Anterior cingulate cortex (tissue), 58 donors: ENCODE measurements at places on chromosomes 7 and 10.

GRCh38 chr10:101857802-101858476 is 14.3 kb upstream of the KCNIP2 start:
- no peak for DNase-seq

DNA sequence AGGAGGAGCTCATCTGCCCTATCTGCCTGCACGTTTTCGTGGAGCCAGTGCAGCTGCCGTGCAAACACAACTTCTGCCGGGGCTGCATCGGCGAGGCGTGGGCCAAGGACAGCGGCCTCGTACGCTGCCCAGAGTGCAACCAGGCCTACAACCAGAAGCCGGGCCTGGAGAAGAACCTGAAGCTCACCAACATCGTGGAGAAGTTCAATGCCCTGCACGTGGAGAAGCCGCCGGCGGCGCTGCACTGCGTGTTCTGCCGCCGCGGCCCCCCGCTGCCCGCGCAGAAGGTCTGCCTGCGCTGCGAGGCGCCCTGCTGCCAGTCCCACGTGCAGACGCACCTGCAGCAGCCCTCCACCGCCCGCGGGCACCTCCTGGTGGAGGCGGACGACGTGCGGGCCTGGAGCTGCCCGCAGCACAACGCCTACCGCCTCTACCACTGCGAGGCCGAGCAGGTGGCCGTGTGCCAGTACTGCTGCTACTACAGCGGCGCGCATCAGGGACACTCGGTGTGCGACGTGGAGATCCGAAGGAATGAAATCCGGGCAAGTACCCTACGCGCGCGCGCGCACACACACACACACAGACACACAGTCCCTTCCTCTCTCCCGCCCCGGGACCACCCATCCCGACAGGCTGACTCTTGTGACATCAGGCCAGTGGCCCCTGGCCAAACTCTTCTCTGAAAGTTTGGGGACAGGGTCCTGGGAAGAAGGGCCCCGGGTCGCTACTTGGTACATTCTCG is 538 bp downstream of the TRIM8 start:
- peak; percentile 82 for DNase-seq

- DNase-seq: no peak
Measured at GRCh38 chr7:24896031-24896501, 83.9 kb downstream of the OSBPL3 start.

DNA sequence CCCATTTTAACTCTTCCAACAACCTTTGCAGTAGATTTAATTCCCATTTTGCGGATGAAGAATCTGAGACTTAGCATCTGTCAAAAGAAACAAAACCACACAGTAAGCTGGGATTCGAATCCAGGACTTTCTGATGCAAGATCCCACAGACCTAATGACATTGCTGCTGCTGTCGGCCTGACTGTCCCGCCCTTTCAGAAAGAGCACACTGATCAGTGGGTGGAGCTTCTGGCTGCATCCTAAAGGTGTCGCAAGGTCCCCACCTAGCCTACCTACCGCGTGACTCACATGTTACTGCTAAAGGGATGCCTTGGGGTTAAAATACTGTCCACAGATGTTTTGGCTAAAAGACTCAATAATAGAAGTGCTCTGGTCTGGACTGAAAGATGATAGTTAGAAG is 134.7 kb downstream of the EMX2 start:
- no peak for DNase-seq

- DNase-seq: no peak
Measured at GRCh38 chr10:103765981-103766380, 89.4 kb downstream of the SH3PXD2A start.

DNA sequence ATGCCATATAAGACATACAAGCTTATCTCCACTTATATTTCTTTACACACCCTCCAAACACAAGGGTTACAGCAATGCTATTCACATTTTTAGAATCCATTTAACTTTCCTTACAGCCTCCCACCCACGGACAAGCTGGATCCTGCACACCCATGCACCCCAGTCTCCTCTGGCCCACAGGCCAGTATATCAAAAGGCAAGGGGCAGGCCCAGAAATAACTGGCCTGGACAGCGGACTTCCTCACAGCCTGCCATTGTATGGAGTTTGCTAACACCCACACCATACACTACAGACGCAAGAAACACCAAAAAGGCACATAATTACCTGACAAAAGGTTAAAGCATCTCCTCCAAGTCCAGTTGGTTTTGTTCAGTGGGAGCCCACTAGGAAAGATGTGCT is 12.0 kb downstream of the HOXA4 start:
- DNase-seq: no peak

- no peak for DNase-seq
Measured at GRCh38 chr10:133100706-133101415, 13.1 kb downstream of the ADGRA1 start.

DNA sequence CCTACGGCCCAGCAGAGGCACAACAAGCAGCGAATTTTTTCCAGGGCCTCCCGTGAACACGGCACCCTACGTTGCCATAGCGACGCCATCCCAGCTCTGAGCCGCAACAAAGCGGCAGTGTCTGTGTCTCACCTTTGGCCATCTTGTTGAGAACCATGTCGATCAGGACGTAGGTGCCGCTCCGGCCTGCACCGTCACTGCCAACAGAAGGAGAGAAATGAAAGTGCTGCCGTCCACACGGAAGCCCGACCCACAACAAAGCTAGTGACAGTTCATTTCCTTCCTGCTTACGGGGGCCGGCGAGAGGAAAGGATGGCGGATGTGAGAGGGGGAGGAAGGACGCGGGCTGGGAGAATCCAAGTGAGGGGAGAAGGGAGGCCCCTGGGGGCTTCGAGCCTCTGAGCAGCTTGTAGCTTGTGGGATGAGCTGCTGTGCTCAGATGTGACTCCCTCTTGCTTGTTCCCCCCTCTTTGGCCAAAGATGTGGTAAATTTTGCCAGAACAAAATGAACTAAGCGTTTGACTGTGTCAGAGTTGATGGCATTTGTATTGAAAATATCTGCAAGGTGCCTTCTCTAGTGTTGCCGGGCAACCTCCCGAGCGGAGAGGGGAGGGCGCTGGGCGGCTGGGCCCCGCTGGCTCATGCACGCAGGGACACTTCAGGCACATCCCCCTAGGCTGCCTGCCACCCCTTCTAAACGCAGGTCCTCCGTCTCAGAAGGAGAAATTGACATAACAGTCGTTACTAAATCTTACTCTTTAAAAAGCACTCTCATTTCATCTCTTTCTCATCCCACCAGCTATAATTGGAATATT is 232.2 kb downstream of the DNAJB6 start:
- no peak for DNase-seq

GRCh38 chr10:131579251-131580071 is 267.9 kb upstream of the TCERG1L start:
- DNase-seq: no peak

- DNase-seq: no peak
Measured at GRCh38 chr10:27713941-27714340, 31.7 kb downstream of the MKX start.

DNA sequence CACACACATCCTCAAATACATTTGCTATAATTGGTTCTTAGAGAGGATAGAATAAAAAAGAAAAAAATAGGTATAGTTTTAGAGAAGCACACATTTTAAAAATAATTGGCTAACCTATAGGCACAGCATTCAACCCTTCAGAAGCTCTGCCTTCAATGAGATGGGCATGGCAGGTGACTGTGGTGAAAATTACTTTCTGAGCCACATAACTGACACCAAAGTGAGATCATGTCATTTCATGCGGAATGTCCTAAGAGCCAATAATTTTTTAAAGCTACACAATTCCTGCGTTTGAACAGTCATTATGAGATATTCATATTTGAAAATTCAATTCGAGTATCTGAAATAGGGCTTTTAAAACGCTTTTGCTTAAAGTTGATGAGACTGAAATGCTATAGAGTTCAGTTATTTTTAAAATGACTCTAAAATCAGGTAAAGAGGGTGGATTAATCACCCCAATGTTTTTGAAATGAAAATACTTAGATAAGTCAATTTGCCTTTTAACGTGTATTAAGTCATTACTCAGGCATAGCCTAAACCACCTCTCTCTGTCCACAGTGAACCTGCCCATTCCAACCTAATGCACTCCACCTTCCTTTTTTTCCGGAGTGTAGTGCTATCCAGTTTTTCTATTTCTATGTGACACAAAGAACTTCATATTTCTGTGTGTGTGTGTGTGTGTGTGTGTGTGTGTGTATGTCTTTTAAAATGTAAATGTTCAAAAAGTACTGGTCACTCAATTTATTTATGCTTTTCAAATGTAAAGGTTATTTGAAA is 6.1 kb downstream of the RELN start:
- no peak for DNase-seq

DNA sequence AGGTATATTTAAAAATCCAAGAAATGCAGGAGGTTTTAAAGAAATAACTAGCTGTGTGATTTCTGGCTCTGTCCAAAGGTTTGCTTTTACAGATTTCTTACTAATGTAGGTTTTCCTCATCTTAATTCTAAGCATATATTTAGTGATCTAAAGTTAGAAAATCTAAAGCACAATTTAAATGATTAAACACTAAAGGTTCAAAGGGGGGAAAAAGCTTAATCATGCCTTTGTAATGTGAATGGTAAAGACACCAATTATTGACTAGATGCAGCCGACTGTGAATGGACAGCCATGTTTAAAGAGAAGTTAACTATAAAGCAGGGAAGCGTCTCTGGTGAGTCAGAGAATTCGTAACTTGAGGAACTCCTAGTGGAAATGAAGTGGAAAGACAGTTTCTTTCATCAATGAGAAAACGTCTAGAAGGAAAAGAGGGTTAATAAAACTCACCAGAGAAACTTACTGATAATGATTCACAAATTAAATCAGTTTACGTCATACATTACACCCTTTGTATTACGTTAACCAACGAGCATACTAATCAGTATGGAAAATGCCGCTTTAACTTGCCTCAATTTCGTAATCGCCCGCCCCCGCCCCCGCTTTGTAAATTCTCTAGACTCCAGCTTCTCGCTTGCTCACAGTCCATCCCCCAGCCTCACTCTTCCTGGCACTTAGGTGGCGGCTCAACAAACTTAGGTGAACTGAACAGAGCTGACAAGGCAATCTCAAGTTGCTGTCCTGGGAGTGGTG is 1.1 kb upstream of the HBP1 start:
- no peak for DNase-seq

GRCh38 chr10:5888351-5888750 is 1.3 kb downstream of the ANKRD16 start:
- DNase-seq: no peak

DNA sequence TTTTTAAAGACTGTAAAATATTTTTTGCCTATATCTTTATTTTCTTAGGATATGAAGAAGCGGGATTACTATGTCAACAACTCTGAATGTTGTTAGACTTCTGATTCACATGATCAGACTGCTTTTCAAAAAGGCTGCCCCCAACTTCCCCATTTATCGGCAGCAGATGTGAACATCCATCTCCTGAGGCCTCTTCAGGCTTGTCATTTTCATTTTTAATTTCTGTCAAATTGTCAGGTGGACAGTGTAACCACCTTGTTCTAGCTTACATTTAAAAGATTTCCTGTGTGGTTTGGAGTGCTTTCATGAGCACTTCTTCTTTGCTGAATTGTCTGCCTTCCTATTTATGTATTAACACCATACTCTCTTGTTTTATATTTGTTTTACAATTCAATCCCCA is 78.8 kb upstream of the GSDME start:
- DNase-seq: no peak

DNA sequence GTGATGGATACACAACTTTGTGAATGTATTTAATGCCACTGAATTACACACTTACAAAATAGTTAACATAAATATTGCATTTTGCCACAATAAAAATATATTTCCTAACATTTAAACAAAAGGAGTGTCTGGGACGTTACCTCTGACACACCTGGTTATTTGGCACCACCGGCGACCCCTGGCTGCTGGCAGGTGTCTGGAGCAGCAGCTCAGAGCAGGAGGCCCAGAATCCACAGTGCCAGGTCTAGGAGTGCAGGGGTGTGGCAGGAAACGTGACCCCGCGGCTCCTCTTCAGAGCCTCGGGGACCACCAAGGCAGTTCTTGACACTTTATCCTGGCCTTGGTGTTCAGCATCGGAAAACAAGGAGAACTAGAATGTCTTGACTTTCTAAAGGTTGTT is 46.3 kb downstream of the MGMT start:
- DNase-seq: no peak

DNA sequence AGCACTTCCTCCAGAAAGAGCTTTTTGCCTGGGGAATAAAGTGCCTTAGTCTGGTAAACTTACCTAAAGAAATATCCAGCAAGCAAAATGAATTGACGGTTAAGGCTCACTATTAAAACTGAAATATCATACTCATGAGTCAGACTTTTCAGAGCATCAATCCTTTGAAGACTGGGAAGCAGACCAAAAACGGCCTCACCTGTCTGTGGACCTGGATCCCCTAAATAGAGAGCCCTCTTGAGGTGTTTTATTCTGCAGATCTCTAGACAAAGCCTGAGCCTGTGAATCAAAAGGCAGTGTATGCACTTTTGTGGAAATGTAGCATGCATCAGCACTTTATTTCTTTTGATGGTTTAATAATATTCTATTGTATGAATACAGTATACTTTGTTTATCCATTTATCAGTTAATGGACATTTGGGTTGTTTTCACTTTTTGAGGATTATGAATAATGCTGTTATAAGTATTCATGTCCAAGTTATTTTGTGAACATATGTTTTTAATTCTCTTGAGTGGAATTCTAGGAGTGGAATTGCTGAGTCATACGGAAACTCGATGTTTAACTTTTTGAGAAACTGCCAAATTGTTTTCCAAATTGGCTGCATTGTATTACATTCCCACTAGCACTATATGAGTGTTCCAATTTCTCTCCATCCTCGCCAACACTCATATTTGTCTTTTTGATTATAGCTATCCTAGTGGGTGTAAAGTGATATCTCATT is 449.0 kb upstream of the IGFBP3 start:
- no peak for DNase-seq

GRCh38 chr10:132052124-132052523 is 13.6 kb upstream of the JAKMIP3 start:
- DNase-seq: no peak

DNA sequence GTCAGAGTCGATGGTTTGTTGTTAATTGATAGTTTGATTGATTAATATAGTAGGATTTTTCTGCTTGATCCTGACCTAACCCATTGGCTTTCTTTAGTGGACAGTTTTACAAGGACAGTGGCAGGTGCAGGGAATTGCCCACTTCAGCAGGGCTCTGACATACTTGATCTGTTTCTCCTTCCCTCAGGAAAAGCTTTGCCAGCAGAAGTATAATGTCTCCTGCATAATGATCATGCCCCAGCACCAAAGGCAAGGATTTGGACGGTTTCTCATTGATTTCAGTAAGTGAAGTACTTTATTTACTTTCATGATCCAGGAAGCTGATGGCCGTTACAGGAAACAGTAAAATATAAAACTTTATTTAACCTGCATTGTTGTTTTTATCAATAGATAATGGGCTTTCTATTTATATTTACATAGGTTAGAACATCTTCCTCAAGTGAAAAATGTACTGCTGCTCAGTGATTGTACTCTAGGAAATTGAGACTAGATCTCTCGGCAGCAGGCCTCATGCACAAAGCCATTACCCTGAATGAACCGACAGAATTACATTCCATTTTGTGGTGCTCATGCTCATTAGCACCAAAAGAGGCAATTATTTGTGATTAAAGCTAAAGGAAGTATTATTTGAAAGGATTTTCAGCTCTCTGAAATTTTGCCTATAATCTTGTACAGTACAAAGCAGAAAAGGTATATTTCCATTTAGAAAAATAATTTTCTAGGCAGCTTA is 122.5 kb upstream of the SAMD8 start:
- DNase-seq: no peak

- no peak for DNase-seq
Measured at GRCh38 chr10:279655-280054, 144.4 kb downstream of the ZMYND11 start.
